ENCODE measurements at places on chromosomes 1 and 21. TPM values are rescaled to one million over a fixed set of nuclear protein-coding genes. Genes with fewer than 3 reads are reported as not detected.

GRCh38 chr1:202568826-202569225 lies 141.4 kb downstream of the SYT2 start:
- H3K27me3 ChIP-seq: no peaks in the 10 kb centered on the region
- DNase-seq: no peak
- H3K36me3 ChIP-seq: peaks cover 15% of the 10 kb centered on the region
- peak overlapping the region; percentile 92 for H3K27ac ChIP-seq
- H3K4me3 ChIP-seq: no peak overlapping the region

The CD2 gene
- total RNA-seq: not detected

The OR2L13 gene
- not detected for total RNA-seq

The OR2L8 gene
- not detected for total RNA-seq

DNA sequence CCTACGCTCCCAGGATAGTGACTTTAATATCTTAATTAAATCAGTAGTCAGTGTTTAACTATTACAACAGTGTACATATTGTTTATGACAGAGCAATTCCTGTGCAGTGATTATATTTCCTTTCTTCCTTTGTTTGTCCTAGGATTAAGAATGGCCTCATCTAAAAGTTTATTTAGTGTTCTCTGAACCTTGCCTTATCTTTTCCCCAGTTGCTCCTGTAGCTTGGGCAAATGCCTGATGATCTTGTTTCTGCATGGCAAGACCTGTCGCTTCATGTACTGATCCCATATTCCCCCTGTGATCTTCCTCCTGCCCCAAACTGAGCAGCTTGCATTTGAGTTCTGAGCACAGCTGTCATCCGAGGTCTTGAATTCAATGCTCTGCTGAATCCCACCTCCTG lies 69.1 kb upstream of the STUM start:
- no peak overlapping the region for H3K27ac ChIP-seq
- peaks cover 5% of the 10 kb centered on the region for H3K4me1 ChIP-seq
- no peak overlapping the region for H3K4me3 ChIP-seq
- H3K27me3 ChIP-seq: peaks cover 24% of the 10 kb centered on the region

The G0S2 gene
- not detected for total RNA-seq

The ADIPOR1 gene
- total RNA-seq: 129 TPM

DNA sequence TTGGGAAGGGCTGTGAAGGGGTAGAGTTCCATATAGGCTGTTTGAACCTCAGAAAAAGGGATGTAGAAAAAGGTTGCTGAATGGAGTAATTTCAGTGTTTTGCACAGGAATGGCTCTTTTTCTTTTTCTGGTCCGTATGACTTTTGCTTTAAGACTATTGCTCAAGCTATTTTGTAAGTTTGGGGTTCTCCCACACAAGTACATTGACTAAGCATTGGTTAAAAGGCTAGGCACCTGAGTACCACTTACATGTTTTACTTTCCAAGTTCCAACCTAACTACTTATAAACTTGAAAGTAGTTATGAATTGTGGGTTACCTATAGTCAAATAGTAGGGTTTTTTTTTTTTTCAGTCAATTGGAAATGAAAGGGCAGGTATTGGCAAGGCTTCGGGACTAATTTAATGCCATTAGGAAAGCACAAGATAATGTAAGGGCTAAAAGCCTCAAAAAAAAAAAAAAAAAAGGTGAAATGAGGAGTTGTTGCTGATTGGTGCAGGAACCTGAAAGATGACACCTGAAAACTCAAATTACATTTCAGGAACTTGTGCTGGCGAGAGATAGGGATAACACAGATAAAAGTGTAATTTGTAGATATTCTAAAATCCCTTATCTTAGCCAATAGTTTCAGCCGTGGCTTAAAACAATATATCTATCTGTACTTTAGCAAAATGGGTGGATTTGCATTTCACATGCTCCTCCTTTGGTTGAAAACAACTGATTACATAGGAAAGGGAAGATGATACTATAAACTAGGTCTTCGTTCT lies 209.5 kb downstream of the RPS6KC1 start:
- H3K27ac ChIP-seq: no peak overlapping the region
- no peak for DNase-seq
- no peaks in the 10 kb centered on the region for H3K27me3 ChIP-seq
- H3K4me3 ChIP-seq: no peak overlapping the region
- H3K36me3 ChIP-seq: no peaks in the 10 kb centered on the region

DNA sequence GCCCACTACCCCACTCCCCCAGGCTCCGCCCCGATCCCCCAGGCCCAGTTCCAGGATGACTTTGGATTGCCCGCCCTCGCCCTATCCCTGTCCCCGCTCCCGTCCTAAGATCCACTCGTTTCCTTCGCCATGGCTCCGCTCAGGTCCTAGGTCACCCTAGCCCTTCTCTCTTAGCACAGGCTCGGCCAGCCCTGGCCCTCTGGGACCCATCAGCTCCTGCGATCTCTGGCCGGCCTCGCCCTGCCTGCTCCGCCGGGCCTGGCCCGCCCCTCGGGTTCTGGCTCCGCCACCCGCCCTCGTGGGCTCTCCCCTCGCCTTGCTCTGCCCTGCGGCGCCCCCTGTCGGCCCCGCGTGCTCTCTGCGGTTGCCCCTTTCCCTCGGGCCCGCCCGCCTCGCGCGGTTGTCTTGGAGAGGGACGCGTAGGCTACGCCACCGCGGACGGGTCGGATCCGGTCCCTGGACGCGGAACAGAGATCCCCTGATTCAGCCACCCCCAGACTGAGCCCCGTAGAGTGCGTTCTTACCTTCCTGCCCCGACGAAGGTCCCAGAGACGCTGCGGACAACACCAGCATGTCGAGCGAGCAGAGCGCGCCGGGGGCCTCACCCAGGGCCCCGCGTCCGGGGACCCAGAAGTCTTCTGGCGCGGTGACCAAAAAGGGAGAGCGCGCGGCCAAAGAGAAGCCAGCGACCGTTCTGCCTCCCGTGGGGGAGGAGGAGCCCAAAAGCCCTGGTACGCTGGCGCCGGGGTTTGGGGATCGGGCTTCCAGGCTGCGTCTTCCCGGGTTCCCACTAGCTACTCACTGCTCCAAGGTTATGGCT lies at the start of gene LRRC71:
Gene LRRC71, plus strand, starts transcription at position 400 of the 820 bp plus-strand sequence. Its CDS starts 172 bp downstream, at position 572.
- no peaks in the 10 kb centered on the region for H3K36me3 ChIP-seq
- DNase-seq: peak; percentile 84
- H3K4me3 ChIP-seq: no peak within 1 kb of the TSS
- H3K27ac ChIP-seq: no peak within 1 kb of the TSS
- peaks cover 41% of the 10 kb centered on the region for H3K27me3 ChIP-seq

The RUNX3 gene
- total RNA-seq: 7.3 TPM

DNA sequence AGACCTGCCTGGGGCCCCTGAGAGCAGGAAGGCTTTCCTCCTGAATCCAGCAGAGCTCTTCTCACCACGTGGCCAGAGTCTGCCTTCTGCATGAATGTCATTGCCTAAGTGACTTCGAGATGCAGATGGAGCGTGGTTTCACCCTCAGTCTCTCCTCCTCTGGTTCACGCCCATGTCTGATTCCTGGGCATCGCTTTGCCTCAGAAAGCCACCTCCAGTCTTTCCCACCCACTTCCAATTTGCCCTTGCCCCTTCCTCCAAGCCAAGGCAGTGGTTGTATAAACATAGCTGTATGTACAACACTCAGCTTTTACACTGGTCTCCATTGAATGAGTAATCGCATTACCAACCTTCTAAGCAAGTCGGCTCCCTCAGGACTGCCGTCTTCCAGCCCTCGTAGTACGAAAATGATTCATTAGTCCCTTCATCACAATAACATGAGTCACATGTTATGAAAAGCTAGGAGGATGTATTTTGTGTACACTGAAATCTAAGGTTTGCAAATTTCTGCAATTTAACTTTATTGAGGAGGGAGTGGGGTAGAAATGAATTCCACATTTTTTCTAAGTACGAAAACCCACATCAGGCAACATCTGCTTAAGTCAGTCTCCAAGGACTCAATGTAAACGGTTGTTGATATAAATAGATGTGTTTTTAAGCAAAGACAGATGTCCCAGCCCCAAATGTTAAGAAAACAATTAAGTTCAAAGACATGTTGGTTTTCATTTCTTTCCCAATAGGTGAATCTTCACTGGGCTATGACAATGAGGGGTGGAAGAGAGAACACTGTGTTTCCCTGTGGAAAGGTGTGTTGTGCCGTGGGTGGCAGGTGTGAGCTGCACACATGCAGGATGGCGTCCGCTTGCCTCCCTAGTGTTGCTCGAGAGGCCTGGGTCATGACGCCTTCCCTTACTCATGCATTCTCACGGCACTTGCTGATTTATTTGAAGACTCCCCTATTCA lies 32.3 kb upstream of the ETS2 start:
- H3K4me3 ChIP-seq: no peak overlapping the region
- peak; percentile 97 for DNase-seq
- peak overlapping the region; percentile 67 for H3K27ac ChIP-seq
- H3K36me3 ChIP-seq: no peaks in the 10 kb centered on the region

- no peaks in the 10 kb centered on the region for H3K27me3 ChIP-seq
- no peak for DNase-seq
- H3K36me3 ChIP-seq: no peaks in the 10 kb centered on the region
- no peaks in the 10 kb centered on the region for H3K4me1 ChIP-seq
Measured at GRCh38 chr1:167911413-167911812, 2.5 kb downstream of the ADCY10 start.

- H3K27ac ChIP-seq: no peak overlapping the region
- no peak overlapping the region for H3K4me3 ChIP-seq
- no peak for DNase-seq
- H3K27me3 ChIP-seq: no peaks in the 10 kb centered on the region
- H3K4me1 ChIP-seq: peaks cover 7% of the 10 kb centered on the region
Measured at GRCh38 chr1:209641832-209642172, 10.4 kb downstream of the LAMB3 start.

DNA sequence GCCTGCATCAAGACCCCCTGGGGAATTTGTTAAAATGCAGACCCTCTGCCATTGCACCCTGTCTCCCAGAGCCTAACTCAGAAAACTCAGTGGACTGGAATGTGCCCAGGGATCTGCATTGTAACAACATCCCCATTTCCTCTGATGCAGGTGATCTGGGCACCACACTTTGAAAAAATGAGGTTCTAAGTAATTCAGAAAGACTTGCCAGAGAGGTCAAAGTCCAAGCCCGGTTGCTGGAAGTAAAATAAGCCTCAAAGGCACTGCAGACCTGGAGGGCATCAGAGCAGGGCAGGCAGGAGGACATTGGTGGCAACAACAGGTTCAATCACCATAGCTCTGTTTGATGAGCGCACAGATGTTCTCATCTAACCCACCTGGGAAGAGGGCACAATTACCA lies 90.7 kb downstream of the SYT2 start:
- no peak for DNase-seq
- H3K27me3 ChIP-seq: no peaks in the 10 kb centered on the region
- no peak overlapping the region for H3K27ac ChIP-seq

DNA sequence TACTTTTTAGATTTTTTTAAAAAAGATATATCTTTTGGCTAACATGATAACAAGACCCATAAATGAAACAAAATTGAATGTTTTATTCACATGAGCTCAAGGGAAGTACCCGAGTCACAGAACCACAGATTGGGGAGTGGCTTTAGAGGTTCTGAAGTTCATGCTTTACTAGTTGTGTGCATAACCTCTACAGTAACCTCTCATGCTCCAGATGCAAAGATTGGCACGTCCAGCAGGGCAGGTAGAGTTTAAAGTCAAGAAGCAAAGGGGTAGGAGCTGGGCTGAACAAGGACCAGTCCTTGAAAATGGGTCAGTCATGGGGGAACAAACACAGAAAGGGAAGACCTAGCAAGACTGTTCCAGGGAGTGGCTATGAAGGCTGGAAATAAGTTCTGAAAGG lies 109.6 kb downstream of the RNF220 start:
- peaks cover 25% of the 10 kb centered on the region for H3K27me3 ChIP-seq
- H3K36me3 ChIP-seq: no peaks in the 10 kb centered on the region
- H3K4me1 ChIP-seq: no peaks in the 10 kb centered on the region
- H3K27ac ChIP-seq: no peak overlapping the region
- no peak for DNase-seq

The GRIK1 gene
- total RNA-seq: not detected

GRCh38 chr1:45490121-45490625 lies 790 bp downstream of the TESK2 start:
- no peak for DNase-seq
- peaks cover 5% of the 10 kb centered on the region for H3K4me1 ChIP-seq
- H3K36me3 ChIP-seq: no peaks in the 10 kb centered on the region
- no peak overlapping the region for H3K27ac ChIP-seq
- H3K4me3 ChIP-seq: peak overlapping the region; percentile 59

The ADORA3 gene
- not detected for total RNA-seq
